ENCODE measurements at places on chromosomes 7 and 10.
A peak's percentile ranks its signal among the peaks of the same experiment; 100 is the strongest.

- DNase-seq = peak; percentile 48
Measured at GRCh38 chr7:148264933-148265557, 325.5 kb upstream of the C7orf33 start.

DNA sequence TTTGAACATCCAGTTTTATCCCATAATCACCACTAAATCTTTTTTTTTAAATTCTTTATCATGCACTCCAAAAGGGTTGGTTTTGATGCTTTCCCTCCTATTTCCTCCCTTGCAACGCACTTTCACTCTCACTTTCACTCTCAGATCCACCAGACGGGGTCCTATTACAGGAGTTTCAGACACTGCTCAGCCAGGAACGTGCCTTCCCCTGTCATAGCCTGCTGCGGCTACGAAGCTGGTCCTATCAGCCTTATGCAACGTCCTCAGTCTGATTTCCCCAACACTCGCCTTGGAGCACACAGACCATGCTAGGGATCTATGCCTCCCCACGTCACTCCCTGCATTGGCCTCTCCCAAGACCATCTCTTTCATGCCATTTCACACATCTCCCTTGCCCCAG lies 23.4 kb downstream of the ZPBP start:
- DNase-seq = peak; percentile 12

DNA sequence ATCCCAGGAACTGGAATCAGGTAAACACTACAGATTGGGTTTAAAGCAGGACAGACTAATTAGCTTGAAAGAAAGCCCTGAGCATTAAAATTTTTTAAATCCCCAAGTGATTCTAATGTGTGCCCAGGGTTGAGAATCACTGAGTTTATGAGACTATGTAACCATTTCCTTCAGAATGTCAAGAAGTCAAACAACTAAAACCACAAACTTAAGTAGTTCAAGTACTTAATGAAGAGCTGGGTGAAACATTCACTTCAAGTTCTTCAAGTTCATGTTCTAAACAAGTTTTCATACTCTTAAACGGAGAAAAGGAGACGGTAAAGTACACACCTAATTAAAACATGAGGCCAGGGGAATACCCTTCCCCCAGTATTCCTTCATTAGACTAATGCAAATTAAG lies 28.2 kb upstream of the TLL2 start:
- no peak for DNase-seq

DNA sequence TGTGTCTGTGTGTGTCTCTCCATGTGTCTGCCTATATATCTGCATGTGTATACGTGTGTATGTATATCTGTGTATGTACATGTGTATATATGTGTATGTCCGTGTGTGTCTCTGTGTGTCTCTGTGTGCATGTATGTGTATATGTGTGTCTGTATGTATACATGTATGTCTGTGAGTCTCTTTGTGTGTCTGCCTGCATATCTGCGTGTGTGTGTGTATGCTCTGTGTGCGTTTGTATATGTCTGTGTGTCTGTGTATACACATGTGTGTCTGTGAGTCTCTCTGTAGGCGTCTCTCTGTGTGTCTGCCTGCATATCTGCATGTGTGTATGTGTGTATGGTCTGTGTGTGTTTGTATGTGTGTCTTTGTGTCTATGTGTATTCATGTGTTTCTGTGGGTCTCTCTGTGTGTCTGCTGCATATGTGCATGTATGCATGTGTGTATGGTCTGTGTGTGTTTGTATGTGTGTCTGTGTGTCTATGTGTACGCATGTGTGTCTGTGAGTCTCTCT lies 23.7 kb upstream of the KLF6 start:
- no peak for DNase-seq

- DNase-seq = no peak
Measured at GRCh38 chr10:97506199-97506991, 7.7 kb downstream of the UBTD1 start.

GRCh38 chr7:151695951-151696541 lies 176.4 kb upstream of the RHEB start:
- DNase-seq = peak; percentile 35

GRCh38 chr7:85030893-85031292 lies 156.0 kb downstream of the SEMA3D start:
- peak; percentile 68 for DNase-seq

- DNase-seq = no peak
Measured at GRCh38 chr10:35745617-35746403, 103.7 kb upstream of the FZD8 start.

- DNase-seq = no peak
Measured at GRCh38 chr7:64774204-64774842, 19.9 kb upstream of the ZNF138 start.

- DNase-seq = peak; percentile 65
Measured at GRCh38 chr10:114166043-114166442, 8.0 kb downstream of the CCDC186 start.

DNA sequence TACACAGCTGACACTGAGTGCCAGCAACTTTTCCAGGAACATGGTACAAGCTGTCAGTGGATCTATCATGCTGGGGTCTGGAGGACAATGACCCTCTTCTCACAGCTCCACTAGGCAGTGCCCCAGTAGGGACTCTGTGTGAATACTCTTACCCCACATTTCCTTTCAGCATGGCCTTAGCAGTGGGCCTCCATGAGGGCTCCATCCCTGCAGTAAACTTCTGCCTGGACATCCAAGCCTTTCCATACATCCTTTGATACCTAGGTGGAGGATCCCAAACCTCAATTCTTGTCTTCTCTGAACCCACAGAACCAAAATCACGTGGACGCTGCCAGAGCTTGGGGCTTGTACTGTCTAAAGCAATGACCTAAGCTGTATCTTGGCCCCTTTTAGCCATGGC lies 116.8 kb downstream of the IQUB start:
- DNase-seq = no peak

Measured in umbilical cord (tissue), 2 donors.